ENCODE measurements at places on chromosomes 5 and 9.
A peak's percentile ranks its signal among the peaks of the same experiment; 100 is the strongest.

DNA sequence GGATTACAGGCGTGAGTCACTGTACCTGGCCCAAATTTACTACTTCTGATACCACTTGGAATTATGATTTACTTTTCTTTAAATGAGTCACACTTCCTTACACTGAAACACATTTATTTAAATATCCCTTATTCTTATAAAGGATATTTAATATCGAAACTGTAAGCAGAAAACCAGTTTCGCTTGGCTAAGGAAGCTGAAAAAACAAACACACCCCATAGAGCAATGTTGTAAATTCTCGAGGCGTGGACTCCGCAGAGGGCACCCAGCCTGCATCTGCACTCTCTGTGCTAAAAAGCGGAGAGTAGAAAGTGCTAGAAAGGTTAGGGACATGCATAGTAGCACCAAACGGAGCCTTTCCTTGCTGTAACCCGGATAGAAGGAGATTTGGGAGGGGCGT is 86.5 kb downstream of the HMCN2 start:
- no peak for DNase-seq

- peak; percentile 33 for DNase-seq
Measured at GRCh38 chr9:129176701-129177442, 1.2 kb downstream of the IER5L start.

DNA sequence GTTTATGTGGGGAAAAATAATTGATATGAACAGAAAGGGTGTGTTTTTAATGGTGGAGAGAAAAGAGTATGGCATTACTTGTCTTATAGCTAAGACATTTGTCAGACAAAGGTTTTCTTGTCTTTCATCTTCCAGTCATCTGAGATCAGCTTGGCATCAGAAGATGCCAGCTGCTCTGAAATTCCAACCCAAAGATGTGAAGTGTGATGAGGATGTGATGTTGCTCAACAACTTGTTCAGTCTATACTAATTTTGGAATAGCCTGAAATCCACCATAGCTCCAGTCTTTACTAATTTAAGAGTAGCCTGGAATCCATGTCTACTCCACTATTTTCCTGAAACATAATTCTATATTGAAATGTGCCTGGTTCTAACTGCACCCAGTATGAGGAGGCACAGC is 182.3 kb downstream of the CFAP90 start:
- no peak for DNase-seq

DNA sequence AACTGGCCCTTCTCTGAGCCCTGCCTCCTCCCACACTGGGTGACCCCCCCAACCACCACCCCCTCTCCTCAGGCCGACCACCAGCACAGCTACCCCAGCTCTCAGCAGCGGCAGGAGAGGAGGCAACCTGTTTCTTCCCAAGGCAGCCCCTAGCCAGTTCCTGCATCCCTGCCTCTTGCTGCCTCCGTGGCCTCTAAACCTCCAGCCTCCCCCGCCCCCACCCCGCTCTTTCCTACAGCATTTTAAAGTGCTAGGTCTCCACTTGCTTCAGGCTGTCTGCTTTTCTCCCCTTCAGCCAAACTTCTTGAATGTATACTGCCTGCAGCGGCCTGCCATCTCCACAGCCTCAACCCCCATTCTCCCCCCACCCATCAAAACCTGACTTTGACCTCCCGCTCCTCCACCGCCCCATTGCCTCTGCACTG is 135.6 kb downstream of the DAB2IP start:
- DNase-seq = no peak

- DNase-seq = no peak
Measured at GRCh38 chr9:136345281-136346156, 18.0 kb downstream of the DNLZ start.
